Cortex of kidney (tissue), 1 donor: ENCODE measurements at places on chromosomes 4 and X.

- no peak for DNase-seq
Measured at GRCh38 chr4:924107-925096, 7.7 kb downstream of the GAK start.

- no peak for DNase-seq
Measured at GRCh38 chrX:115311139-115311538, 21.6 kb downstream of the LUZP4 start.

- DNase-seq: no peak
Measured at GRCh38 chr4:7826909-7827306, 112.8 kb downstream of the AFAP1 start.

DNA sequence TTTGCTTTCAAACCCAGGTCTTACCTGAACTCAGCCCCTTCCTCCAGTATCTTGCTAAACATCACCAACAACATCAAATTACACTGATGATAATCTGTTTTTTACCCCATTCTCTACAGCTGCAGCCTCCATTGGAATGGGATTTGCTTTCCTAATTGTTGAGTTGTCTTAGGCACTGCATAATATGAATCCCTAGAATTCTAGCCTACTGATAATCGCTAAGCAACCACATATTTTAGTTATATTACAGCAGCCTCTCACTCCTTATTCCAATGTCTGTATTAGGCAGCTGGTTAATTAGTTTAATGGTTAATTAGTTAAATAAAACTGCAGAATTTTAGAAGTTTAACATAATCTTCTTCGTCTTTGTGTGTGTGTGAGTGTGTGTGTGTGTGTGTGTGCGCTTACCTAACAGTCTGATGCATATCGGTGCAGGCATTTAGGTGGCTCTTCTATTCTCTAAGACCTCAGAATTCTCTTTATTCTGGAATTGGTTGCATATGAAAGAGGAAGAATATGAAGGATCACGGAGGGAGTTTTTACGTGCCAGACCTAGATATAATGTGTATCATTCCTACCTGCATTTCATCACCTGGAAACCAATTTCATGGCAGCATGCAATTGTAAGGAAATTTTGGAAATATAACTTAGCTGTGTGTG, 5.3 kb upstream of the COMMD8 start:
- no peak for DNase-seq

DNA sequence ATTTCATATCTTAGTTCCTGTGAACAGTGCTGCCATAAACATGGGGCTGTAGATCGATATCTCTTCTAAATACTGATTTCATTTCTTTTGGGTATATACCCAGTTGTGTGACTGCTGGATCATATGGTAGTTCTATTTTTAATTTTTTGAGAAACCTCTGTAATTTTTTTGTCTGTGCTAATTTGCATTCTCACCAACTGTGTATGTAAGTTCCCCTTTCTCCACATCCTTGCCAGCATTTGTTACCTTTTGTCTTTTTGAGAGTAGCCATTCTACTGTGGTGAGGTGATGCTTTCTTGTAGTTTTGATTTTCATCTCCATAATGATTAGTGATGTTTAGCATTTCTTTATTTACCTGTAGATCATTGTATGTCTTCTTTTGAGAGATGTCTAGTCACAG, 2086.5 kb upstream of the TENM3 start:
- no peak for DNase-seq

DNA sequence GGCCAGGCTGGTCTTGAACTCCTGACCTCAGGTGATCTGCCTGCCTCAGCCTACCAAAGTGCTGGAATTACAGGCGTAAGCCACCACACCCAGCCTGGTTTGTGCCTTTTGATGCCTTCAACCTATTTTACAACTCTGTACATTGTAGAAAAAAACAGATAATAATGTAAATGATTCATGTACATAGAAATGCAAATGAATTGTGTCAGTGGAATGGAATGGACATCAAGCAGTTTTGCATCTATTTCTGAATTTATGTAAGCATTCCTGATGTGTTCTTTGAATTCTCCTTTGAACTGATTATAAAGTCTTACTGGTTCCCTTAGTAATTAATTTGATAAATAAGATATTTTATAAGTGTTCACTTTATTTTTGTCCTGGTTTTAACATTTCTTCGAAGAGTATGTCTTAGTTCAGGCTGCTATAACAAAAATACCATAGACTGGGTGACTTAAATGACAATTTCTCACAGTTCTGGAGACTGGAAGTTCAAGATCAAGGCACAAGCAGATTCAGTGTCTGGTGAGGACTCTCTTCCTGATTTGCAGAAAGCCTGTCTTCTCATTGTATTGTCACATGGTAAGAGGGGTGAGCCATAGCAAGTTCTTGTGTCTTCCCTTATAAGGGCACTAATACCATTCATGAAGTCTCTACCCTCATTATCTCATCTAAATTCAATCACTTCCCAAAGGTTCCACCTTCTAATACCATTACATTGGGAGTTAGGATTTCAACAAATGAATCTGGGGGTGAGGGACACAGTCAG, 162.2 kb upstream of the S100G start:
- no peak for DNase-seq

GRCh38 chr4:21652508-21653231, 295.9 kb downstream of the KCNIP4 start:
- no peak for DNase-seq

GRCh38 chr4:183099537-183100297, 660 bp downstream of the WWC2 start:
- no peak for DNase-seq

- no peak for DNase-seq
Measured at GRCh38 chr4:124053872-124054538, 657.4 kb downstream of the SPRY1 start.

GRCh38 chrX:121655276-121655675, 607.9 kb downstream of the GLUD2 start:
- no peak for DNase-seq

DNA sequence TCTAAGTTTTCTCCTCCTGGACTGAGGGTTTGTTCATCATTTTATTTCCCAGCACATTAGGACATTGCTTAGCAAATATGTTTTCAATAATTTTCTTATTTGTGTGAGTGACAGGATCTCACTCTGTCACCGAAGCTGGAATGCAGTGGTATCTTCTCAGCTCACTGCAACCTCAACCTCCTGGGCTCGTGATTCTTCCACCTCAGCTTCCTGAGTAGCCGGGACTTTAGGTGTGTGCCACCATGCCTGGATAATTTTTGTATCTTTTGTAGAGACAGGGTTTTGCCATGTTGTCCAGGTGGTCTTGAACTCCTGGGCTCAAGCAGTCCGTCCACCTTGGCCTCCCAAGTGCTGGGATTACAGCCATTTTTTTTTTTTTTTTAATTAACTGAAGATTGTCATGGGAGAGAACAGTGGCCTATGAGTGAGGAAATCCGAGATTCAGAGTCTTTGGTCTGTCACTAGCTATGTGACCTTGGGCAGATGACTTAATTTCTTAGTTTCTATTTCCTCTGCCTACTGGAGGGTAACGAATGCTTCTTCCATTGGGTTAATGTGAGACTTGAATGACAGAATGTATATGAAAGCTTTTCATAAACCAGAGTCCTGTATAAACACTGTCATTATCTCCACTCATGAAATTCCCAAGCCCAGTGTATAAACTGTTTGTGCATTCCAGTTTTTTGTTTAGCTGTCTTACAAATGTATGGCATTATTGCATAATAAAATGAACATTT, 23.9 kb downstream of the MOB1B start:
- DNase-seq: no peak

DNA sequence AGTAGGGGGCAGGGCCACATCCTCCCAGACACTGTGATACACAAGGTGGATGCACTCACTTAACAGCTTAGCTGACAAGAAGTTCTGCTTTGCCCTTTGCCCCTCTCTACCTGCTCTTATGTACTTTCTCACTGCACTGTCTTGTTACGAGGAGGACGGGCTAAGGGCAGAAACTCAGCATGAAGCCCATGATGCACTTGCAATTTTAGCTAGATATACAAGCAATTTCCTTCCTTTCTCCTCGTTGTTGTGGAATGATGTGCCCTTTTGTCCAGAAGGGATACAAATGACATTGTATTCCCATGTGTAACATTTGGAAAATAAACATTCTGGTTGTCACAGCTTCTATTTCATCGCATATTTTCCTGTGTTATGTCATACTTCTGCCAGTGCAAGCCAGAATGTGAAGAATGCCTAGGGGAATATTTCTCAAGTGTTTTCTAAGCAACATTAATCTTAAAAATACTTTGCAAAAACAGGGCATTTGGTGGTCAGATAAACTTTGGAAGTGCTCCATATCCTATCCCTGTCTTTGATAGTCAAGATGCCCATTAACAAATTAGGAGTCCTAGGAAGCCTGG, 47.2 kb downstream of the MAOA start:
- DNase-seq: no peak

GRCh38 chr4:6962211-6963041, 52.8 kb downstream of the TBC1D14 start:
- no peak for DNase-seq

GRCh38 chr4:102629673-102630072, 128.5 kb downstream of the NFKB1 start:
- no peak for DNase-seq

- no peak for DNase-seq
Measured at GRCh38 chrX:47815901-47816845, 20.5 kb upstream of the ZNF81 start.

- DNase-seq: no peak
Measured at GRCh38 chr4:159150821-159151390, 48.0 kb downstream of the RAPGEF2 start.

DNA sequence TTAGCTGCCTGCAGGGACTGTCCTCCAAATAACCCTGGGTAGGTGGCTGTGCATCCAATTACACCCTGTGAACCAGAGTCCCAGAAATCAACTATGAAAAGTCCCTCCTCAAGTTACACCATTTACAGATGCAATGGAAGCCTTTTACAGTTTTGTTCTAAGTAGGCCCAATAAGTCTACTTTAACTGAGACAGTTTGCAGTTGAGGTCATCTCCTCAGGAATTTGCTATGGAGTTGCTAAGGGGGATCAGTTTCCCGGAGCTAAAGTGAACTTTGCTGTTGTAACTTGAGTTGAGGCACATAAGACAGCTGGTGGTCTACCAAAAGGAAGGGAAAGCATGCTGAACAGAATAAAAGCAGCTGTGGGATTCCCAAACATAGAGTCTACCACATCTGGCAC, 121.6 kb upstream of the STK26 start:
- no peak for DNase-seq

- no peak for DNase-seq
Measured at GRCh38 chrX:25022499-25023325, 6.9 kb upstream of the ARX start.

GRCh38 chr4:107129076-107129475, 93.0 kb upstream of the DKK2 start:
- no peak for DNase-seq

DNA sequence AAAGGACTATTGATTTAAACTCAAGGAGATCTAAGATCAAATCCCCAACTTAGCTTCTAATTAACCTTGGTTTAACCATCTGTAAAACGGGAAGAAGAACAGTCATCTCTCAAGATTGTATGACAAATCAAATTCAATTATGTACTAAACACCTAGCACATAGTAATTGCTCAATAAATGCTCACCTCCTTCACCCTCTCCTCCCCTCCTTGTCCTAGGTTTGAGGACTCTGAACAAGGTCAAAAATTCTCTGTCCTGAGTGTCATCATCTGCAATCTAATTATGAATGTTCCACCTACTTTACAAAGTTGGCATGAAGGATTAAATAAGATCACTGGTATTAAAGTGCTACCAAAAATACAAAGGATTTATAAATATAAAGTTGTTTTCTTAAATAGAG, 320.1 kb upstream of the PPARGC1A start:
- DNase-seq: no peak

- no peak for DNase-seq
Measured at GRCh38 chr4:47109379-47109778, 78.0 kb downstream of the GABRB1 start.

GRCh38 chr4:112753333-112753732, 116.4 kb downstream of the LARP7 start:
- DNase-seq: no peak

DNA sequence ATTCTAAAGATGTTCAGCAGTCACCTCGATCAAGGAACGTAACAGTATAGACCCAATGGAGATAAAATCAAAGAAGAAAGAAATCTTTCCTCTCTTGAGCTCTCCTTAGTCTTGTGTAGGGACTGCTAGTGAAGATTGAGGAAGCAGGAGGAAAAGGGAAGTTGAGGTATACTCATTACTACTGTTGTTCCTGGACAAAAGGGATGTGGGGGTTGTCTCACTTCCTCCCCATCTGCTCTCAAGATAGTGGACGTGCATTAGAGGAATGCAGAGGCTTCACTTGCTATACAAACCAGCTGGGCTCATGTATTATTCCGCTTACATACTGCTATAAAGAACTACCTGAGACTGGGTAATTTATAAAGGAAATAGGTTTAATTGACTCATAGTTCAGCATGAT, 208.9 kb upstream of the ARHGEF9 start:
- no peak for DNase-seq

DNA sequence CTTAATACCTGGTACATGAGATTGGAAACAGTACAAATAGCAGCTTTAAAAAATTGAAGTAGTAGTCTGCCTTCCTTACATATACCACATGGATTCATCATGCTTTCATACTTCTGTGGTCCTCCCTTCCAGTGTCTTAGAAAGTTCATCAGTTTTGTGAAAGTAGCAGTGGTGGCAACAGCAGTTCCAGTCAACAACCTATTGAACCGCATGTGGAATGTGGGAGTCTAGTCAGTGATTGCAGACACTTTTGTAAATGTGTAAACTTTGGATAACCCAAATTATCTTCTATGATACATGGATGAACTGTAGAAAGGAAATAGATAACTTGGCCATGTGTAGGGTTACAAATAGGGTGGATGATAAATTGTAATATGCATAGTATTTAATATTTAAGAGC, 34.1 kb downstream of the FNIP2 start:
- DNase-seq: no peak

DNA sequence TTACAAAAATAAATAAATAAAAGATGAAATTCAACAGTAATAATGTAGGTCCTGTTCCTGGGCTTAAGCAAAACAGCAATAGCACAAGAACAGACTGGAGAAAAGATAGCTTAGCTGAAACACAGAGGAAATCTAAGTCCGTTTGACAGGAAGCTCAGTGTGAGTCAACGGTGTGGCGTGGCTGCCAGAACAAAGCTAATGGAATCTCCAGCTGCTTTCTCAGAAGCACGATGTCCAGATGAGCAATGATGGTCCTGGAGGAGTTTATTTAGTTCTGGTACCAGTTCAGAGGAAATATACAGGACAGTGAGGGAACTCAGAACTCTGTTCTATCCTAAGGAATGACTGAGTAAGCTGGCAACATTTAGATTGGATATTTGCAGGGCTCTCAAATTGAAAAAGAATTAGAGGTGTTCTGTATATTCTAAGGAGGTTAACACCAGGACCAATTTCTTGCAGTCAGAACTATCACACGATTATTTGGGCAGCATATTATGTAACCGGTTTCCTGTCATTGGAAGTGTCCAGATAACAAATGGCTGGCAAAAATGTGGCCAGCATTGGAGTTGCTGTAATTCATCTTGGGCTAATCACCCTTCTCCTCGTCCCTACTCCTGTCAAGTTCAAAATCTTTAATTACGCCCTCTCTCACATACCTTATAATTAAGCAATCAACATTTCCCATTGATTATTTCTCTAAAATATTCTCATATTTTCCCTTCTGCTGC, 12.7 kb downstream of the GAB3 start:
- no peak for DNase-seq

- DNase-seq: no peak
Measured at GRCh38 chr4:16133406-16133805, 49.6 kb upstream of the PROM1 start.

- no peak for DNase-seq
Measured at GRCh38 chr4:41507291-41507947, 30.5 kb upstream of the LIMCH1 start.
